ENCODE measurements at places on chromosomes 4 and X.

GRCh38 chrX:137748827-137749226, 182.9 kb downstream of the ZIC3 start:
- no peak for DNase-seq

DNA sequence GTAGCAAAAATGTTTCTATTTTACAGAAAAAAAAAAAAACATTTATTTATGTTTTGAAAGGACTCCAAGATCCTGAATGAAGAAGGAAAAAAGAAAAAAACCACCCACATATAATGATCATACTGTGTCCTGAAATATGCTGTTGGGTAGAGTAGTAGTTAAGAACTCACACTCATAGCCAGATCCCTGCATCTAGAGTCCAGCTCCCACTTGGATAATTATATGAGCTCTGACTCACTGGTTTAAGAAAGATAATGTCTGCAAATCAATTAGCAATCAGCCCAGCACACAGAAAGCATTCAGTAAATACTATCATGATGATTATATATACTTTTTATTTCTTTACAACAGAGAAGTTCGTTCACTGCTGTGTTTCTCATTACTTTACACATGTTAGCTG, 46.7 kb upstream of the MXRA5 start:
- peak; percentile 13 for DNase-seq

DNA sequence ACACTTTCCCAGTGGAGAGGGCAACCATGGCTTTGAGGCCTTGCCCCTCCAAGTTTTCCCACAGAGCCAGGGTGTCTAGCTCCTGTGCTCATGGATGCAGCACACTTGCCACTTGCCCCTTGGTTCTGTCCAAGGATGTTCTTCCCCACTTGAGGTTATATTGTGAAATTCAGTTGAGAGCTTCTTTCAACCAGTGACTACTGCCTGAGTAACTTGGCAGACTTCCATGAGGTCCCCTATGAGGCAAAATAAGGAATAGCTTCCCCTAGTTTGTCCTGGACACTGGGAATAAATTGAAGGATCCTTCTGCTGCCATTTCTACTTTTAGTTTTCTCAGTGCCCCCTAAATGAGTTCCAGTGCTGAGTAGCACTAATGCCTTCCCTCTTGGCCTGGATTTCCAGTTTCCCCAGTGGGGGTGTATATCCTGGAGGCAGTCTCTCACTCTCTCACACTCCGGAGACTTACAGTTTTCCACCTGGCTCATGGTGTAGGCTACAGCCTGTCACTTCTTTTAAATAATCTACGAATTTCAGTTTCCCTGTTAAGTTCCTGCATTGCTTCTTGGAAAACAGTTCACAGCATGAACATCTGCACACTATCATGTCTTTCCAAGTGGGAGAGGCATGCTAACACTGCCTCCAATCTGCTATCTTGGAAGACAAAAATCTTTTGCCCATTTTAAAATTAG, 36.4 kb upstream of the ADH4 start:
- DNase-seq: peak; percentile 53

GRCh38 chr4:161404346-161405110, 759.3 kb downstream of the FSTL5 start:
- DNase-seq: peak; percentile 65

DNA sequence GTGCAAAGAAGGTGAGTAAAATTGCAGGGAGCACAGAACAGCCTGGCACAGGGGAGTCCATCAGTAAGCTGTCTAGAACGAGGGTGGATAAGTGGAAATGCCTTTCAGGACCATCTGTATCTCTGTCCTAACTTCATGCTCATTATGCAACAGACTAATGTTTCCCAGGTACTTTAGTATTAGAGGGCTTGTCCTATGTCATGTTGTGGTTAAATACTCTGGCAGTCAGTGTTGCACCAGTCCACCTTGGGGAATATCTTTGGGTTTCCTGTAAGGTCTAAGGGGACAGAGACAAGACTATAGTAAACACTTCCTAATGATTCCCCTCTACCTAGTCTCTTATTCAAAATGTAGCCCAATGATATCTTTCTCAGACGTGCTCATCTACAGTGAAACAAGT, 21.3 kb downstream of the NOCT start:
- DNase-seq: no peak

GRCh38 chrX:73799888-73800287, 236.9 kb downstream of the CHIC1 start:
- no peak for DNase-seq

DNA sequence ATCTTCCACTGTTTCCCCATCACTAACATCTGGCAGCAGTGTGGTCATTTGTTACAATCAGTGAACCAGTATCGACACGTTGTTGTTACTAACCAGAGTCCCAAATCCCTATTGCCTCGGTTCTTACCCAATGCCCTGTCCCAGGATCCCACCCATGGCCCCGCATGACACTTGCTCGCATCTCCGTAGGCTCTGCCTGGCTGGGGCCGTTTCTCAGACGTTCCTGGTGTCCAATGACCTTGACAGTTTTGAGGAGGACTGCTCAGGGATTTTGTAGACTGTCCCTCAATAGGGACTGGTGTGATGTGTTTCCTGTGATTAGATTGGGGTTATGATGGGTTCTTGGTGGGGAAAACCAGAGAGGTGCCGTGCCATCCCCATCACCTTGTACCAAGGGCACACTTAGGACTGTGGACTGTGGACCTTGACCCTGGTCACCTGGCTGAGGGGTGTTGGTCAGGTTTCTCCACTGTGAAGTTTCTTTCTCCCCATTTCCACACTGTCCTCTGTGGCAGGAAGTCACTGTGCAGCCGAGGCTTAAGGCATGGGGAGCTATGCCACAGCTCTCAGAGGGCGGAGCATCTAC, 108.4 kb downstream of the ADRA2C start:
- DNase-seq: no peak

DNA sequence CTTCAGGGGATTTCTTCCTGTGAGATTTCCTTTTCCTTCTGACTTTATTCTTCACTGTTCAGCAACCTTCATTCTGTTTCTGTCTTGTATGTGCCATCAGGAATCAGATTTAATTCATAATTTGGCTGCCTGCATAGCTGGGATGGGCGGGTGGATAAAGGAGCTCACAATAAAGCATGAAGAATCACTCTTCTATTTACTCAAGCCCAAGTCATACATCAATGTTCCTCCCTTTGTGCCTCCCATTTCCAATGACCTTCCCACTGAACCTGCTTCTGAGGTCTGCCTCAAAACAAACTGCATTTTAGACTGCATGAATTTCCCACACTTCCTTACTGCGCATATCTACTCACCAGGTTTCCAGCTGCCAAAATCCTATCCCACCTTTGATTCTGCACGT, 14.0 kb downstream of the PDGFC start:
- no peak for DNase-seq

DNA sequence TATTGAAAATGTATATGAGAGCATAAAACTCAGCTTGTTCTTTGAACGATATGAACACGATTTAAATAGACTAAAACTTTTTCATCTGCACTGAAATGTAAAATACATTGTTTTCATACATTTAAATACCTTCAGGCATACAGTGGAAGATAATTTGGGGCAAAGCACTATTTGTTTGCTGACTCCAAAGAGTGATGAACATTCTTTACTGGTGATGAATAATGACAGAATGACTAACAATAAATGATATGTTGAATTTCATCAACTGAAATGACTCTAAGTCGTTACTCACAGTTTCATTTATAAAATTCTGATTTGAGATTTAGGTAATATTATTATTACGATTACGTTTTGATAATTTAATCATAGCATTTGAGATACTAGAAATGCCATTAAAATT, 1160.1 kb downstream of the NLGN4X start:
- no peak for DNase-seq

DNA sequence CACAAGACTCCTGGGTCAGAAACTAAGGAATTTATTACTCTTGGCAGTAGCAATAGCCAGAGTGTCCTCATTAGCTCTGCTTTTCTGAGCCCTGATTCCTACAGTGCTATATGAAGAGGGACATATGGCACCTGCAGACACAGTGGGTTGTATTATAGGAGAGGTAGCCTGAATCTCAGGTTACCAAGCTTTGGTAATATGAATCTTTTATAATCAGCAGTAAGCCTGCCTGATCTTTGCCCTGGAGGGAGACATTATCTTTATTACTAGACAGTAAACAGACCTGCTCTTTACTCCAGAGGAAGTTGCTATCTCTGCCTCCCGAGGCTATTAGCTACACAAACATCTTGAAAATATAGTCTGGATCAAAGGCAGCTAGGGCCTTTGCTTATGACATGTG, 62.5 kb upstream of the HOPX start:
- no peak for DNase-seq

DNA sequence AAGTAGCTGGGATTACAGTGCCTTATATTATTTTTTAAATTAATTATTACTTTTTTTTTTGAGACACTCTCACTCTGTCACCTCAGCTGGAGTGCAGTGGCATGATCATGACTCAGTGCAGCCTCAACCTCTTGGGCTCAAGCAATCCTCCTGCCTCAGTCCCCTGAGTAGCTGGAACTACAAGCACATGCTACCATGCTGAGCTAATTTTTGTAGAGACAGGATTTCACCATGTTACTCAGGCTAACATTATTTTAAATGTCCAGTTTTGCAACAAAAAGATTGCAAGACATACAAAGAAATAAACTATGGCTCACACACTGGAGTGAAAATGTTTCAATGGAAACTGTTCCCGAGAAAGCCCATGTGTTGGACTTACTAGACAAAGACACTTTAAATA, 59.2 kb downstream of the MND1 start:
- no peak for DNase-seq

- DNase-seq: no peak
These were observed 28.3 kb downstream of the SEC24D start for GRCh38 chr4:118807659-118808058.

DNA sequence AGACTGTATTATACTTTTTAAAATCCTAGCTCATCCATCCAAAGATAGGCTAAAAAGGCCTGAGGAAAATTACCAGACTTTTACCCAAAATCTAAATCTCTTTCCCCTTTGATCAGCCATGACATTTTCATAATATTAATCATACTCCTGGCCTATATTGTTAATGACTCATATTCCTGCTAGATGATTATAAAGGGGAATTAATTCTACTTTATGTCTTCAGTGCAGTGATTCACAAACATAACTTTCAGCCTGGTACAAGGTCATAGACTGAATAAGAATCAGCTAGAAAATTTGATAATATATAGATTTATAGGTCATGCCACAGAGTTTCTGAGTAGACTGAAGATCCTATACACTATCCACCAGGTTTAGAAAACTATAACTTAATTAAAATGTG, 1905.4 kb downstream of the C4orf33 start:
- no peak for DNase-seq

GRCh38 chr4:103137446-103137827, 37.8 kb upstream of the BDH2 start:
- DNase-seq: peak; percentile 25

DNA sequence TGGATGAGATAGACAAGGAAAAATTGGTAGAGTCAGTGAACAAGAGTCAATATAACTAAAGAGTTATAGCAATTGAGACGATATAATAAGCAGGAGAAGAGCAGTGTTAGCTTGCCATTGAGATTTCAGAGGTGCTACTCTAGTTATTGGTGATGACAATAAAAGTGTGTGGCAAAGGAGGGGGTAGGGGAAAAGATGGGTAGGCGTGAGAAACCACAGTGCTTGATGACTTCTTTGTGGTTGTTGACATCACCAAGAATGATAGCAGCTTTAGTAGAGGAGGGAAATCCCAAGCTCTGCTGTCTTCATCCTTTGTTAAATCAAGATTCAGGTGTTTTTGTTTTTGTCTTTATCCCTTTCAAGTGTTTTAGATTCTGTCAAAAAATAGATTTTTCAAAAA, 179.9 kb upstream of the PPP3CA start:
- DNase-seq: no peak

DNA sequence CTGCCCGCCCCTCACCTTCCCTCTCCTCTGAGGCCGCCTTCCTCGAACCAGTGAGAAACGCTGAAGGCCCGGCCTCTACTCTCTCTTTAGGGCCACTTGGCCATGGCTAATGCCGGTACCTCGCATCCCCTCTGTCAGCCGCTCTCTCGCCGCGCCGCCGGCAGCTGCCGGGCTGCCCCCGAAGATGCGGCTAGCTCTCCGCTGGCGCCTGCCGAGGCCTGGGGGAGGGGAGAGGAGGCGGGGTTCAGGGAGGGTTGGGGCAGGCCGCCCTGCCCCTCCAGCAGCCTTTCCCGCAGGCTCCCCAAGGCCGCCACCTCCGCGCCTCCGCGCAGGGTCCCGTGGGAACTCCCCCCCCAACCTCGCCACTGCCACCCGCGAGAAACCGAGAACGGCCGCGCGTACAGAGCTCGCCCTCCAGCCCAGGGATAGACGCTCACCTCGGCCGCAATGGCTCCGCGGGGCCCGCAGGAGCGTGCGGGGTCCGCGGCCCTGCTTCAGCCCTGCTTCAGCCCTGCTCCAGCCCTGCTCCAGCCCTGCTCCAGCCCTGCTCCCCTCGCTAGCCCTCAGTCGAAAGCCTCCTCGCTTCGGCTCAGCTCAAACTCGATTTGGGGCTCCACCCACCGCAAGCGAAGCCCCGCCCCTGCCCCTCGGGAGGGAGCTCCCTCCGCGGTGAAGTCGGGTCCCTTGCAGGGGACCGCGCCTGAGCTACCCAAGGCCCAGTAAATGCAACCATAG, at the start of gene HUWE1:
HUWE1 (minus strand) TSS at position 569 of the 735 bp plus-strand sequence. CDS start 32,612 bp downstream, outside the sequence.
- DNase-seq: peak; percentile 82

DNA sequence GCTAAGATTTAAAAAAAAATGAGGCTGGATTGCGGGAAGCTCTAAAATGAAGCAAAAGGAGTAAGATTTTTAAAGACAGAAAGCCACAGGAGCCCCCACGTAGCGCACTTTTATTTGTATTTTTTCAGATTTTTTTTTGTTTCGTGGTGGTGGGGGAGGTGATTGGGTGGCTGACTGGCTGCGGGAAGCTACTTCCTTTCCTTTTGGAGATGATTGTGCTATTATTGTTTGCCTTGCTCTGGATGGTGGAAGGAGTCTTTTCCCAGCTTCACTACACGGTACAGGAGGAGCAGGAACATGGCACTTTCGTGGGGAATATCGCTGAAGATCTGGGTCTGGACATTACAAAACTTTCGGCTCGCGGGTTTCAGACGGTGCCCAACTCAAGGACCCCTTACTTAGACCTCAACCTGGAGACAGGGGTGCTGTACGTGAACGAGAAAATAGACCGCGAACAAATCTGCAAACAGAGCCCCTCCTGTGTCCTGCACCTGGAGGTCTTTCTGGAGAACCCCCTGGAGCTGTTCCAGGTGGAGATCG, 908 bp downstream of the PCDH10 start:
- no peak for DNase-seq

DNA sequence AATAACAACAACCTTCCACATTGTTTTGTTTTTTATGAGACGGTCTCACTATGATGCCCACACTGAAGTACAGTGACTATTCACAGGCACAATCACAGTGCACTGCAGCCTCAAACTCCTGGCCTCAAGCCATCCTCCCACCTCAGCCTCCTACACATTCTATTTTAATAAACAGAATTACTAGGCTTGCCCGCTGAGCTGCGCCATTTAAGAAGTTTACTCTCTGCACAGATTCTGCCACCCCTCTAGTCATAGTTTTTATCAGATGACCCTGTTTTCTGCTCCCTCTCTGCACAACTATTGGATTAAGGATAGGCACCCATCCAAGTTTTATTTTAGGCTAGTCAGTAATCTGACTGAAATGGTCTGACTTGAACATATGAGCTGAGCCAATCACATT, 11.3 kb upstream of the COX18 start:
- no peak for DNase-seq

- peak; percentile 80 for DNase-seq
These were observed 89.9 kb upstream of the TLR2 start for GRCh38 chr4:153594210-153594609.
